ENCODE measurements at places on chromosomes 2 and 18.
A peak's percentile ranks its signal among the peaks of the same experiment; 100 is the strongest.

- DNase-seq = peak; percentile 74
These were observed 1.4 kb downstream of the ARID5A start for GRCh38 chr2:96537734-96538486.

- no peak for DNase-seq
These were observed 136.4 kb downstream of the GLI2 start for GRCh38 chr2:120871881-120872620.

DNA sequence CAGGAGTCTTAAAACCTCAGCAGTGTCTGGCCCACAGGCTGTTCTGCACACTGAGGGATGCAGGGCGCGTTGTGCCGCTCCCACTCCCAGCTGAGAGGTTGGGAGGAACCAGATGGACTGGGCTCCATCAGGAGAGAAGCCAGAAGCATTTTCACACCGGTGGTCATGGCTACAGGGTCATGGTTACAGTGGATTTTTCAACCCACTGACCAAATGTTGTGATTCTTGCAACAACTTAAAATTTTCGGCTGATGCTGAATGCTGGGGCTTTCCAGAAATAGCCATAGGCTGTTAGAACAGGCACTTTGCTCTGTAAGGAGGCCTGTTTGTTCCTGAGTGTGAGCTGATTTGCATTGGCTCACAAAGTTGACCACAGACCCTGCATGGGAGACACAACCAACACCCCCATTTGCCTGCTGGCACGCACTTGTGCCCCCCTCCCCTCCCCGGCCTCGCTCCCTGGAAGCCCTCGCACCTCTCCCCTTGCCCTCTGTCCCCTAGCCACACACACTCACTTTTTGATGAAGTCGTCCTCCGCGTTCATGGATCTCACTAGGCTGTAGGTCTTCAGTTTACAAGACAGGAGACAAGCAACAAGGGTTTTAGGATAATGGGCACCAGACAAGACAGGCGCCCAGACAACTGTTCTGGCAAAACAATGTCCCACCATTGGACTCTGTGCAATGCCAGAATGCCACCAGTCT, 3.4 kb downstream of the LPIN1 start:
- DNase-seq = no peak

DNA sequence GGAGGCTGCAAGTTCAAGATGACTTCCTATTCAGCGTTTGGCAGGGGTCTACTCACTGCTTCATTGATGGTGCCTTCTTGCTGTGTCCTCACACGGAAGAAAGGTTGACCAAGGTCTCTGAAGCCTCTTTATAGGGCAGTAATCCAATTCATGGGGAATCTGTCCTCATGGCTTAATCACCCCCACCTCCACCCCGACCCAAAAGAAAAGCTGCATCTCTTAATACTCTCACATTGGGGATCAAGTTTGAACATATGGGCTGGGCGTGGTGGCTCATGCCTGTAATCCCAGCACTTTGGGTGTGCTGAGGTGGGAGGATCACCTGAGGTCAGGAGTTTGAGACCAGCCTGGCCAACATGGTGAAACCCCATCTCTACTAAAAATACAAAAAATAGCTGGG, 36.4 kb upstream of the HNMT start:
- DNase-seq = no peak

- DNase-seq = no peak
These were observed 134.3 kb downstream of the TDRD15 start for GRCh38 chr2:21258082-21258481.

DNA sequence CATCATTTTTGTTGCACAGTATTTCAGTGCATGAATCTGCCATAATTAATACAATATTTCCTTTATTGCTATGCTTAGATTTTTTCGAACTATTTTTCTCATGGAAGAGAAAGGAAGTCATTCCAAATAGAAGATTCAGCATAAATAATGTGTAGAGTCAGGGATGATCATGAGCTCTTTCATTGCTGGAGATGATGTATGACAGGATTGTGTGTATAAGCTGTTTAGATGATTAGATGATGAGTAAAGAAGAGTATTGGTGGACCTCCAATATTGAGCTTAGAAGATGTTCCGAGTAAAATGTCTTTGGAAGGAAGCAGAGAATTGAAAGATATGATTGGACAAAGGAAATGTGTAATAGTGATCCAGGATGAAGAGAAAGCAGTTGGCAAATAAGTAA, 364.5 kb downstream of the PARD3B start:
- DNase-seq = no peak

GRCh38 chr2:44110444-44110843, 58.2 kb upstream of the PPM1B start:
- DNase-seq = no peak

DNA sequence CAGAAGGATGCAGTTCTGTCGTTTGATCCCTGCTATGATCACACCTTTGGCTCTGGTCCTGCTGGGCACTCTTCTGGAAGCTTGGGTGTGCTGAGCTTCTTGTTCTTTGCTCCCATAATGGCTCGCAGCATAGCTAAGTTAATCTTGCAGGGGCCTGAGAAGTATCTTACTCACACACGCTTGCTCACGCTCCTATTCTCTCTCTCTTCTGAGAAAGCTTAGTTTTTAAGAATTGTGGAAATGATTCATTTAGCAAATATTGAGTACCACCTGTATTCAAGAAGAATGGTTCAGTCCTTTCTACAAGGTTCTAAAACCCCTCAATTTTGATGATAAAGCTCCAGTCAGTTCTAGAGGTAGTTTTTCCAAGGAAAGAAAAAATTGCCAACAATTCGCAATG, 40.6 kb downstream of the XRCC5 start:
- DNase-seq = no peak

DNA sequence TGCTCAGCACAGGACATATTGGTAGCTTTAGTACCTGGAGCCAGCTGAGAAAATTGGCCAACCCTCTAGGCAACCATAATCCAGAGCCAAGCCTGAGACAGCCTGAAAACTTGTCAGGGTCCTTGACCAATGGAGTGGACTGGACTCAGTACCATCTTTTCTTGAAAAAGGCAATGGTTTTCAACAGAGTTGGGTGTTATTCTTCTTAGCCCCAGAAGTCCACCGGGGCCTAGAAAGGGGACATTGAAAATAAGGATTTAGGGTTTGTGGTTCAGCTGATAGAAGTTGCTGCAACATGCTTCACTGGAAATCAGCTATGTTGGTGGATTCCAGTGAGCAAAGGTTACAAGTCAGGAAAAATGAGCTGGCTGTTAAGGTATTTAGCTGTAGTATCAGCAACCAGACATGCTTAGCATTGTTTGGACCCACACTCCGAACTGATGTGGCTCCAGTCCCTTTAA, 22.1 kb upstream of the CNOT11 start:
- no peak for DNase-seq

DNA sequence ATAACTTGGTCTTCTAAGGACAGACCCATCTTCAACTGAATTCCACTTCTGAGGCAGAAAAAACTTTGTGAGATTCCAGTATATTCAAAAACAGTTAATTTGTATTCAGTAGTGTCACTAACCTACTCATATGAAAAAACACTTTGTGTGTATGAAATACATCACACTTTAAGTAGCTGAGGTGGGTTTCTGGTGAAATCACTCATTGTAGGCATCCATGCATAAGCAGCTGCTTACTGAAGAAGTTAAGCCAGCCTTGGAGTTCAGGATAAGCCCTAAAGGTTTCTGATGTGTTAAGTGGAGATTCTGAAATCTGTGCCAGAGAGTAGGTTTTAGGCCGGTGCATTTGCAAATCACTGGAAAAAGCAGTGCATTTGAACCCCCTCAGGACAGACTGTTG, 128.2 kb downstream of the BCL2 start:
- no peak for DNase-seq

DNA sequence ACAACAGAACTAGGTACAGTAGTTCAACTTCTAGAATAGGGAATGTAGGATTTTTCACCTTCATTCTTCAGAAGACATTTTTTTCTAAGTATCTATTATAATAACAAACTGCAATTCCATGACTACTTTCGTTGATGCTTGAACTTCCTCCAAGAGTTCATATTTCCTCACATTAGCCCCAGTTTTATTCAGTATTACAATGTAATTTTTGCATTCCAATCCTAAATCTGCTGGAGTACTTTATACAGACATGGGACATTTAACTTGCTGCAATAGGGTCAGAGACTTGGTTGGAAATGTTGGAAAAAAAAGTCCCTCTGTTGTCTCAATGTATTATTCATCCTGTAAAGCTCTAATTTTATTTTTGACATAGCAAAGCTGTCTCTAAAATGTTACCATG, 19.6 kb upstream of the FTCDNL1 start:
- no peak for DNase-seq

GRCh38 chr2:85893428-85894258, 4.9 kb upstream of the ST3GAL5 start:
- DNase-seq = no peak

- DNase-seq = no peak
These were observed 63.5 kb upstream of the FN1 start for GRCh38 chr2:215499331-215499730.

DNA sequence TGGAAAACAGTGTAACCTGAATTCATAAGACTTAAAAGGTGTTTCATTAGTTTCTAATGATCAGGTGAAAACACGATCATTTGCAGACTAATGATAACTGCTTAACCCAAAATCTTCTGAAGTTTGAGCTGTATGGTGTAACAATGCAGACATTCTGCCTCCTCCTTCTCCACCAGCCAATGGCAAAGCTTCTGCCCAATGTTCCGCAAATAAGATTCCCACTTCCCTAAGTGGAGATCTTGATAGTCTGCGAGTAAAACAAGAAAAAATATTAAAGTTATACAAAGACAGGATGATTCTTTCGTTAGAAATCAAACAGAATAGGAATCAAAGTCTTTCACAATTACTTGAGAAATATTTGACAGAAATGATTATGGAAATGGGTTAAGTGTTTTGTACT, 8.1 kb downstream of the C2orf42 start:
- DNase-seq = no peak

DNA sequence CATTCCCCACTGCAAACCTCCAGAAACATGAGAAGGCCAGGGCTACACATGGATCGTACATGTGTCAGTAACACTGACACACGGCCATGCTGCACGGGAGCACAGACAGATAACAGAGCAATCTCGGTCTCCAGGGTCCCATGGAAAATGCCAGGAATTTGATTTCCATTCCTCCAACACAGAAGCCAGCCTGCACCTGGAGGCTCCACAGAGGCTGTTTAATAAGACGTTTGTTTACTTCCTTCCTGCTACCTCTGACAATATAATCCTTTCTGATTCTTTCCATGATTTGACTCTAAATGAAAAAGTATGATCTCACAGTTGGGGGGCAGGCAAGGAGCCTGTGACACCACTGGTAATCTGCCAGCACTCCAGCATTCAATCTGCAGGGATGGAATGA, 210.9 kb upstream of the DDX18 start:
- DNase-seq = no peak

DNA sequence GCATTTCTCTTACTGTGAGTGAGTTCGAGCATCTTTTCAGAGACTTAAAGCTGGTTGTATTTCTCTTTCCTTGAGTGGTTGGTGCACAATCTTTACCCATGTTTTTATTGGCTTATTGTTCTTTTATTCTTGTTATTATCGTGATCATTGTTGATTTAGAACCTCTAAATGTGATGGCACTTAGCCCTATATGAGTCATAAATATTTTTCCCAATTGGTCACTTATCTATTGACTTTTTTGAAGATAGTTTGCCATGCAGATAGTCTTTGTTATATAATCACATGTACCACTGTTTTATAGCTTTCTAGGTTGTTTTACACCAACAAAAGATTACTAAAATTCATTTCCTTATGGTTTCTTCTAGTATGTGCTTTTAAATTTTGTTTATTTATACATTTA, 141.6 kb upstream of the MSH6 start:
- DNase-seq = no peak

DNA sequence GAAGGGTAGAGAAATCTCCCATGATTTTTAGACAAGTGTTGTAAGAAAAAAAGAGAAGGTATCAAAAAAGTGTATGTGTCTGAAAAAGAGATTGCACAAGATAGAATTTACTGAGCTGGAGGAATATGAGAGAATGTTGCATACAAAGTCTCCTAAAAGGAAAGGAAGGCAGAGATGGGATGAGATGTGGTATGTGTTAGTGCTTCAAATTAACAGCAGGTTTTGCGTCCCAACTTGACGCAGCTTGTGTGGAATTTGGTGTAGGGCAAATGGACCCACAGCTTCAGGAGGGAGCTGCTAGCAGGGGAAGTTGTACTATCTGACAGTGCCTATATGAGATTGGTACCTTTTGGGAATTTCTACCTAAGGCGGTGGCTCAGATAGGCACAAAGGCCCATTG, 9.0 kb upstream of the RASGRP3 start:
- no peak for DNase-seq

- DNase-seq = no peak
These were observed 38.1 kb upstream of the ARHGEF4 start for GRCh38 chr2:130798472-130799218.
